ENCODE measurements at places on chromosomes 1 and 21.

DNA sequence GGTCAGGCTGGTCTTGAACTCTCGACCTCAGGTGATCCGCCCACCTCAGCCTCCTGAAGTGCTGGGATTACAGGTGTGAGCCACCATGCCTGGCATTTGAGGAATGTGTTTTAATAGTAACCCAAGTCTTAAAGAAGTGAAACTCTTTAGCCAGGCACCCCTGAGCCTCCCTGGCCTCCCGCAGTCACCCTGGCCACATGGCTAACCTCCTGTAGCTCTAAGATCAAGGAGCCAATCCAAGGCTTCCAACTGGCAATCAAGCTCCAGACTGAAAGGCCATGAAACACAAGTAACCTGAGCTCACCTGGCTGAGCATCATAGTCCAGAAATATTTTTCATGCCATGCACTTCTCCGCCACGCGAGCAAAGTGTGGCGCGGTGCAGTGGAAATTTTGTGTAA, 84.3 kb downstream of the LTN1 start:
- DNase-seq, result no peak

GRCh38 chr1:36565576-36566501, 83.1 kb upstream of the CSF3R start:
- DNase-seq, result no peak

DNA sequence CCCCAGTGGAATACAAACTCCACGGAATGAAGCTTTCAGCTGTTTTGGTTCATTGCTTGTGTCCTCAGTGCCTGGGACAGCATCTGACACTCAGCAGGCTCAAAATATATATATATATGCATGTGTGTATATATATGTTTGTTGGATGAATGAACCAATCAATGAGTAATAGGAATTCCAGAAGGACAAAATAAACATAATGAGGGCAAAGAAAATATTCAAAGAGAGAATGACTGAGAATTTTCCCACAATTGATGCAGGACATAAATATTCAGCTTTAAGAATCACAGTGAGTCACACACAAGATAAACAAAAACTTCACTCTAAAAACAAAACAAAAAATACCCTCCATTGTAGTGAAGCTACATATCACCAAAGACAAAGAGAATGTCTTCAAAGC, 64.0 kb downstream of the CHD5 start:
- no peak for DNase-seq

DNA sequence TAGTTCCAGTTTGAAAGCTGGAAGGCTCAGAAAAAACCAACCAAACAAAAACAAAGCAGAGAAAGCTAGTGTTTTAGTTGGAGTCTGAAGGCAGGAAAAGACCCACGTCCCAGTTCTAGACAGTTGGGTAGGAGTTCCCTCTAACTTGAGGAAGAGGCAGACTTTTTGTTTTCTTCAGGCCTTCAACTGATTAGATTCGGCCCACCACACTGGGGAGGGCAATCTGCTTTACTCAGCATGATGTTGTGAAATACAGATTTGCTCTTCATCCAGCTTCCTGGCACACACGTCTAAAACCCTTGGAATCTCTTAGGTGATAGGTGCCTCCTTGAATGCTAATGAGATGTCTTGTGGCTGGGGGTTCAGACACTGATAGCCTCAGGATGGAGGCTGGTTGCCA, 49.1 kb upstream of the CSF3R start:
- DNase-seq, result no peak

- no peak for DNase-seq
Observed at GRCh38 chr1:199460933-199461332, 566.6 kb upstream of the NR5A2 start.

- DNase-seq, result no peak
Observed at GRCh38 chr1:41501581-41501980, 17.1 kb upstream of the EDN2 start.

DNA sequence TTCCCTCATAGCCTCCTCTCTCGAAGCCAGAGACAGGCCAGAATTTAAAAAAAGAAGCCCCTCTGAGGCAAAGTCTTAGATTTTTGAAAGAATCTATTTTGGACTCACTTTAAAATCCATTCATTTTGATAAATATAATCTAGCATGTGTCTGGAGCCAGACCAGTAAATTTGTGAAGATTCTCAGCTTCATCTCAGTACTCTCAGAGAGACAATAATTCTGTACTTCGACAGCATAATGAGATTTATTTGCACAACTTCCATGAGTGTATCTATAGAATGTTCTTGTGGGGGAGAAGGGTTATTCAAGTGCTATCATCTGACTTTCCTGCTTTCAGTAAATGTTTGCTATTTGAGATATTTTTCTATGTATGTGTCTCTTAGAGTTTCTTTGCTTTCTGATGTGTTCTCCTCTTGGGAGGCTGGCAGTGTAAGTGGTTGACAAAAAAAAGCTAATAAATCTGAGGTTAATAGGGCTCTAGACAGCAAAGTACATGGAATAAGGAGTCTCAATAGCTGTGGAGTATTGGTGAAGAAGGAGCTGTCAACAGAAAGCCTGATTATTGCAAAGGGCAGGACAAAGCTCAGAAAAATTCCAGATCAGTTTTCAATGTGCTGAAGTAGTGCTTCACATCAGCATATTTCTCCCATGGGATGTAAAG, 223.0 kb downstream of the PTBP2 start:
- no peak for DNase-seq

- no peak for DNase-seq
Observed at GRCh38 chr1:168468042-168468809, 75.6 kb downstream of the XCL2 start.

- peak; percentile 12 for DNase-seq
Observed at GRCh38 chr21:26847002-26847401, 1.8 kb upstream of the ADAMTS1 start.

DNA sequence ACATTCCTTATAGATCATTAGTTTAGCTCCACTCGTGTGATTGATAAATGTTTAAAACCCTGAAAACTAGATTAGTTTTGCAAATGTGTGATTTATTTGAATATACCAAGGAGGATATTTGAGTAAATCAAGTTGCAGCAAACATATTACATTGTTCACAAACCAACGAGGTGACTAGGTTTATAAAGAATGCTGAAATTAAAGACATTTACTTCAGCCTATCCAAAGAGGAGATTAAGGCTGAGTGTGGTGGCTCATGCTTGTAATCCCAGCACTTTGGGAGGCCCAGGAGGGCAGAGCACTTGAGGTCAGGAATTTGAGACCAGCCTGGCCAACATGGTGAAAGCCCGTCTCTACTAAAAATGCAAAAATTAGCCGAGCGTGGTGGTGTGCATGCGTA, 34.1 kb downstream of the VTCN1 start:
- no peak for DNase-seq

GRCh38 chr21:31844206-31844605, 28.6 kb upstream of the HUNK start:
- no peak for DNase-seq

- DNase-seq, result no peak
Observed at GRCh38 chr1:966704-967300, 520 bp downstream of the PLEKHN1 start.

GRCh38 chr1:214123061-214123784, 135.4 kb downstream of the PROX1 start:
- peak; percentile 75 for DNase-seq

DNA sequence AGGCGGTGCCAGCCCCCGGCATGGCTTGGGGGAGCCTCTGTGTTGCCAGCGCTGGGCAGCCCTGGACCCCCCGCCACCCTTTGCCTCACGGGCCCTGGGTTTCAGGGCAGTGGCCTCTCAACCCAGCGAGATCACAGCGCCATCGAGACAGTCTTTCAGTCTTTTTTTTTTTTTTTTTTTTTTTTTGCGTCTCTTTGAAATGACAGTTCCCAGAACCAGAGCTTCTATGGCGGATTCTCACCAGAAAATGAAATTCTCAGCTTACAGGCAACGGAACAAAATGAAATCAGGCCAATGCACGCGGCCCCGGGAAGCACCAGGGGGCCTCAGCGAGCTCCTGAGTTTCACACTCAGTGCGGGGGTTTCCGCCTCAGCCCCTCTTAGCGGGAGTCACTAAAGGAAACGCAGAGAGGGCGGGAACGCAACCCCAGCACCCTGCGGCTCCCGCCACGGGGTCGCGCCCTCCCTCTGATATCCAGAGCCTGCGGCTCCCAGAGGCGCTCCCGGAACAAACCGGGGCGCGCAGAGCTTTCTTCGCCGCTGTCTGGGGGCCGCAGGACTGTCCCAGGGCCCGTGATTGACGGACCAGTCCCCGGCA, 8.0 kb upstream of the COL6A1 start:
- peak; percentile 12 for DNase-seq

DNA sequence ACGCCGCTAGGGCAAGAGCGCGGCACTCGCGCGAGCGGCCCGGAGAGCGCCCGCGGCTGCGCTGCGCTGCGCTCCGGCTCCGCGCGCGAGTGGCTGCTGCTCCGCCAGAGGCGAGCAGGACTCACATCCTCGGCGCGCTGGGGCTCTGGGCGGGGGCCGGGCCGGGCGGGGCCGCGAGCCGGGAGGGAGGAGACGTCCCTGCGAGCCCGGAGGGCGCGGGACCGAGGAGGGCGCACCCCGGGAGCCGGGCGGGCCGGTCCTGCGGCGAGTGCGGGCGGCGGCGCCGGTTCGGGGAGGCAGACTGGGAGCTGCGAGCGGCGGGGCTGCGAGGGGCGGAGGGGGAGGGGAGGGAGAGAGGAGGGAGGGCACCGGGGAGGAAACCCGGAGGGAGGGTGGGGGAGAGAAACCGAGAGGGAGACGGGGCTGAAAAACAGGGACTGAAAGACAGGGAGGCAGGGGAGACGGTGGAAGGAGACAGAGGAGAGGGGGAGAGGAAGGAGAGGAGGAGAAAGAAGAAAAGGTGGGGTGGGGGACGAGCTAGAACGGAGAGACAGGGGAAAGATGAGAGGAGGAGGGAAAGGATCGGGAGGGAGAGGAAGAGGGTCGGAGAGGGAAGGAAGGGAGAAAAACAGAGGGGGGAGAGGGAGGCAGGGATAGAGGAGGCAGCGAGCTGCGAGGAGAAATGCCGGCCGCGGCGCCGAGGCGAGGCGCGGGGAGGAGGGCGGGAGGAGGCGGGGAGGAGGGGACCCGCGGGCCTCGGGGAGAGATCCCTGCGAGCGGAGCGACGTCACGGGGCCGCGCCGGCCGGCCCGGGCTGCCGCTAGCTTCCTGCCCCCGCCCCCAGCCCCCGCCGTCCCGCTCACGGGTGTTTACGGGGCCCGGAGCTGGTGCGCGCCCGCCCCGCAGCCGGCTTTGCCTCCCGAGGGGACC, at the start of gene CAMK2N1:
Gene CAMK2N1 (minus strand): TSS at position 684 of the 930 bp plus-strand sequence. CDS start 831 bp downstream, outside the sequence.
- peak; percentile 78 for DNase-seq

DNA sequence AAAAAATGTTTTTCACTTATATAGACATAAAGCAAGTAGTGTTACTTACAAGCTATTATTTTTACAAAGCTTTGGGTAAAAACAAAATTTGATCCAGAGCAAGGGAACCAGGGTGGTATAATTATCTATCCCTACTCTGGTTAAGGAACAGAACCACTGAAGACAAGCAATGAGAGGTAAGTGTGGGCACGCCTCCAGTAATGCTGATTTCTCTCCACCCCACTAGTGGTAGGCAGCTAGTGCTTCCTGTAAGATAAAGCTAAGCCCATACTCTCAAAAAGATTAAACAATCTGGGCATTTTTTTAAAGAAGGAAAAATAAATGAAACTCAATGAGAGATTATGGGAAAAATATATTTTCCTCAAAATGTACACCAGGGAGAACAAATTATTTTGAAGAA, 22.1 kb downstream of the TFB2M start:
- DNase-seq, result no peak

- DNase-seq, result no peak
Observed at GRCh38 chr21:36079010-36079649, 9.3 kb downstream of the CBR1 start.

DNA sequence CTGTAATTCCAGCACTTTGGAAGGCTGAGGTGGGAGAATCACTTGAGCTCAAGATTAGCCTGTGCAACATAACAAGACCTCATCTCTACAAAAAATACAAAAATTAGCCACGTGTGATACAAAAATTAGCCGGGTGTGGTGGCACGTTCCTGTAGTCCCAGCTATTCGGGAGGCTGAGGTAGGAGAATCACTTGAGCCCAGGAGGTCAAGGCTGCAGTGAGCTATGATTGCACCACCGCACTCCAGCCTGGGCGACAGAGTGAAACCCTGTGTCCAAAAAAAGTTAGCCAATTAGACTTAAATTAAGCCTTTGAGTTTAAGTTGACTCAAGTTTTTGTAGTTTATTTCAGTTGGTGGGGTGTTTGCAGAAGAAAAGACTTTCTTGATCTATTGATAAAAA, 11.8 kb downstream of the CXADR start:
- no peak for DNase-seq

GRCh38 chr1:63435161-63435560, 67.7 kb downstream of the ALG6 start:
- no peak for DNase-seq

- no peak for DNase-seq
Observed at GRCh38 chr1:2946999-2947690, 74.1 kb upstream of the ACTRT2 start.

DNA sequence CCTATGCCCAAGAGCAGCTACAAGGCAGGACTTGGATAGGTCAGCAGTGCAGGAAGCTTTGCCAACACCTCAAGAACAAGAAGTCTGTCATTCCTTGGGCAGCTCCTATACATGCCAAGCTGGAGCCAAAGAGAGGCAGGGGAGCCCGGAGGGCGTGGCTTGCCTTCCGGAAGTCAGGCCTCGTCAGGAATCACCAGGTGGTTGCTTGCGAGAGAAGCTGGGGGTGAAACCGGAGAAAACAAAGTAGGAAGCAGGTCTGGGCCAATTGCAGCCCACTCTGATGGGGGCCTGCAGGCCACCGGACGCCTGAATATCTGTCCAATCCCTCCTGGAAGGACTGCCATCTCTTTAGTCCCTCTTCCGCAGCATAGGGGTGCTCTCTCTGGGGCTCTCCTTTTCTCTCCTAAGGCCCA, 794 bp upstream of the FAM76A start:
- DNase-seq, result no peak

DNA sequence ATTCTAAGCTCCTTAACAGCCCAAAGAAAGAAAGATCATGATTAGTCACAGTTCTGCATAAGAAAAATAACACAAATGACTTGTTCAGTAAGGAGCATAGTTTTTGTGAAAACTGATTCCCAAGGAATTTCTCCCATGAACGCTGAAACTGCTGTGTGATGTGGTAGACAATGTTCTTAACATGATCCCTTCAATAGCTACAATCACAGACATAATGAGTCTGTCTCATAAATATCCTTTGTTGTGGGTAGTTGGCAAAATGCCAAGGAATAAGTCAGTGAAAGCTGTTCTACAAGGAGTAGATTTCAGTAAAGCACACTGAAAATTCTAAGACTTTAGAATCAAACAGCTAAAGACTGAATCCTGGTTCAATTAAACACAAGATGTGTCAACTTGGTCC, 404.8 kb downstream of the HLX start:
- DNase-seq, result no peak

DNA sequence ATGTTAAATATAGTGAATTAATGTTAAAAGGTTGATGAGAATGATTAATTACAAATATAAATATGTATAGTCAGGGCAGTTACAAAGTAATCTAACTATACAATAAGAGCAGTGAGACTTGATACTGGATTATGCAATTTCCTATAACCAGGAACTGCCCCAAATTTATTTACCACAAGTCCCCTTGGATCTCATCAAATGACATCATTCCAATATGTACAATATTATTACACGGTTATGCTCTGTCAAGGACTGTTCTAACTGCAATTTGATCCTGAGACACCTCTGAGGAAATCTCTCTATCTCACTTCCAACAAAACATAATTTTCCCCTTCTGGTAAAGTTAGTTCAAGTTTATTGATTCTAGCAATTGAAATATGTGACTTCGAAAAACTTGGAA, 917.6 kb downstream of the NCAM2 start:
- no peak for DNase-seq

Measured in hippocampal formation (tissue), 2 donors.